ENCODE measurements at places on chromosomes 12 and 14.

- DNase-seq = no peak
Measured at GRCh38 chr12:106073179-106073578, 65.6 kb downstream of the NUAK1 start.

GRCh38 chr12:95549392-95550084, 1.7 kb downstream of the USP44 start:
- DNase-seq = no peak

DNA sequence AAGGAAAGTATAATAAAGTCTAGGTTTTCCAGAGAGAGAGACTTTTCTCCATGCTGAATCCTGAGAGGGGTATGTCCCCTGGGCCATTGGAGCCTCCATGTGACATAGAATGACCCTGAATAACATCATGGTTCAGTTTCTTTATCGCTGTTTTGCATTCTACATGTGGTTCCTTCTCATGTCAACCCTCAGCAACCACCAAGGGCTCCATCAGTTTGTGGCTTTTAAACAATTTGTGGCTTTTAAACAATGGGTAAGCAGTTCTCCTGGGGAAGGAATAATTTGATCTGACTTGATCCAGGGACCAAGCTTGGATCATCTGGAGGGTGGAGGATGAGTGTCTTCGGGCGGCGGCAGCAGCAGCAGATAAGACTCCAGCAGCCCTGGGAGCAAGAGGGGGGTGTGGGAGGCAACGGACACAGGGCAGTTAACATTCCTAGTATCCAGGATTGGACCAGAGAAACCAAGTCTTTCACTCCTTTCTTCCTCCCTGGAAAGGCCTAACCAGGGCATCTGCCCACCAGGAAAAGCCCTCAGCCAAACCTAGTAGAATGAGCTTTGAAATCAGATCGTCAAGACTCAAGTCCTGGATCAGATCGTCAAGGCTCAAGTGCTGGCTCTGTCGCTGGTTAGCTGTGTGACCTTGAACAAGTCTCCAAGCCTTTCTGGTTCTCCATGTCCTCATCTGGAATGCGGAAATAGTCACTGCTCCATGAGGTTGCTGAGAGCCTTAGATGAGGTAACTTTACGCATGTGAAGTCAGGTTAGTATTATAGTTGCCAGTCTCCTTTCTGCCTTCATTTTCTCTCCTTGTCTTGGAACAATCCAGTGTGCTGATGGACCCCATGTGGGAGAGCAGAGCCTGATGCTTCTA, 27.8 kb upstream of the FAM222A start:
- no peak for DNase-seq

GRCh38 chr12:117890644-117891043, 78.1 kb downstream of the KSR2 start:
- DNase-seq = no peak

DNA sequence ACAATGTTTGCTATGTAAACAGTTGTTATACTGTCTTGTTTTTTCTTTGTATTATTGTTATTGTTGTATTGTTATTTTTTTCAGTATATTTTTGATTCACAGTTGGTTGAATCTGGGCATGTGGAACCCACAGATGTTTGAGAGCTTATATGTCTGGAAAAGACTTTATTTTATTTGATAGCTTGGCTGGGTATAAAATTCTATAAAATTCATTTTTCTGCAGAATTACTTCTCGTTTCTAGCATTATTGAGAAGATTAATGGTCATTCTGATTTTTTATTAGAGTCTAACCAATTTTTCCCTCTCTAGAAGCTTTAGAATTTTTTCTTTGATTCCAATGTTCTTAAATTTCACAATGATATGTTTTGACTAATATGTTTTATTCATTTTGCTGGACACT, 188.6 kb downstream of the CRADD start:
- DNase-seq = no peak

DNA sequence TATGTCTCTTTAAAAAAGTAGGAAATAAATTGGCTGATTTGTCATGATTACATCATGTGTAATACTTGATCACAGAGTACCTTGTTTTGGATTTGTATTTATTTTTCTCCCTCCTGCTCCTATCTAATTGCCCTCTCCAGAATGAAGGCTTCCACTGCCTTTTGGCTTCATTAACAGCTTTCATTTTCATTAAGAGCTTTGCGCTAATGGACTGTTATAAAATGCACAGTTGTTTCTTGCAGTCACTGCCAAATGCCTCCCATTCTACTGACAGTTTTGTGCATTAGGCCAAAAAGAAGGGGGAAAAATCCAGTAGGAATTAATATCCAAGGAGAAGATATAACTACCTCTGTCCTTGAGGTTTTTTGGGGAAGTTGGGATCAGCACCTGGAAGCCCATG, 159.2 kb downstream of the NRXN3 start:
- DNase-seq = no peak

GRCh38 chr12:87107766-87108165, 851.6 kb upstream of the MGAT4C start:
- no peak for DNase-seq

- DNase-seq = peak; percentile 37
Measured at GRCh38 chr12:38904537-38905479, 583 bp downstream of the CPNE8 start.

DNA sequence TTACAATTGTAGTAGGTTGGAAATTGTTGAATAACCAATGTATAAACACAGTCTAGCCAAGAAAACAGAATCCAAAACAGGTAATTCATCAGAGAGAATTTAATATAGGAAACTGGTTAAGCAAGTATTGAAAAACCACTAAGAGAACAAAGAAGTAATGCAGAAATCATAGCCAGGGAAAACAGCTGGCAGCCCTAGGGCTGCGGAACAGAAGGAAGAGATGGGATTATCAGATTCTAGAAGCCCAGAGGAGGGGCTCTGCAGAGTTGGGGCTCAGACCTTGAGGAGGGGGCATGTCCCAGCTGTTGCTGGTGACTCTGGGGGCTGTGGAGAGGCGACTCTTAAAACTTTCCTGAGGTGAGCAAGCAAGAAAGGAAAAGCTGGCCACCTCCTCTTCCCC, 49.4 kb downstream of the CD9 start:
- DNase-seq = no peak

GRCh38 chr14:53553221-53553620, 400.1 kb upstream of the DDHD1 start:
- DNase-seq = no peak

- DNase-seq = no peak
Measured at GRCh38 chr12:123928274-123928865, 44.3 kb downstream of the CCDC92 start.

DNA sequence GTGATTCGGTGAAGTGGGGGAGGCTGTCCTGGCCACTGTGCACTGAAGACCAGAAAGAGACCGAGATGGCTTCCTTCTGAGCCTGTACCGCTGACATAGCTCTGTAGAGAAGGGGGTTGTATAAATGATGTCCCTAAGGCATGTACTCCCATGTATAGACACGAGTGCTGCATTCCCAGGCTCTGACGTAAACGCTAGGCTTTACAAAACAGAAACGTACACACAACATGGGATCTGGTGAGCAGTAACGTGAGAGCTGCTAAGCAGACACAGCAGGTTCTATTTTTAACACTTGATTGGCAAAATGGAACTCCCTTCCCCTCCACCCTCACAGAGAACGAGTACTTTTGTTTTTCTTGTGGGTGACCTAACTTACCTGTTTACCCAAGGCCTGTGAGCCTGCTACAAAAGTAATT, 35.9 kb downstream of the ACADS start:
- no peak for DNase-seq

GRCh38 chr12:88432531-88433490, 147.5 kb downstream of the KITLG start:
- no peak for DNase-seq

DNA sequence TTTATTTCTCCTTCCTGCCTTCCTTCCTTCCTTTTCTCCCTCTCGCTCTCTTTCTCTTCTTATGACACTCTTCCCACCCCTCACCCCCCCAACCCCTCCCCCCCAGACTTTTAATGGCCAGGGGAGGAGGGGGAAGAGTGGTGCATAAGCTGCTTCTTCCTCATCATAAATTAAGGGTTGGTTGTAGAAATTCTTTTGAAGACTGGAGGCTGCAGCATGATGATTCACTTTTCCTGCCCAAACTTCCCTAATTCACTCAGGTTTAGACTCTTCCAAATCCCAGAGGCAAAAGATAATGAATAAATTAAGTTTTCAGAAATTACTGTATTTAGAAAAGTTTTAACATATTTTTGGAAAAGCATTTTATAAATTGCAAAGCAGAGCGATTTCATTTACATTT, 58.2 kb downstream of the GRIP1 start:
- DNase-seq = no peak

DNA sequence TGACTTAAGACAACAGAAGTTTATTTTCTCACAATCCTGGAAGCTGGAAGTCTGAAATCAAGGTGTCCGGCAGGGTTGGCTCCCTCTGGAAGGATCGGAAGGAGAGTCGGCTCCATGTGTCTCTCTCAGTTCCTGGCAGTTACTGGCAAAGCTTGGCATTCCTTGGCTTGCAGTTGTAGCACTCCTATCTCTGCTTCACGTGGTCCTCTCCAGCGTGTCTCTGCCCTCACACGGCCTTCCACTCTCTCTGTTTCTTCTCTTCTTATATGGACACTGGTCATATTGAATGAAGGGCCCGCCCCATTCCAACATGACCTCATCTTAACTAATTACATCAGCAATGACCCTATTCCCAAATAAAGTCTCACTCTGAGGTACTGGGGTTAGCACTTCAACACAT, 60.1 kb upstream of the TUNAR start:
- DNase-seq = no peak

GRCh38 chr12:1741154-1741949, 50.5 kb downstream of the ADIPOR2 start:
- DNase-seq = no peak

DNA sequence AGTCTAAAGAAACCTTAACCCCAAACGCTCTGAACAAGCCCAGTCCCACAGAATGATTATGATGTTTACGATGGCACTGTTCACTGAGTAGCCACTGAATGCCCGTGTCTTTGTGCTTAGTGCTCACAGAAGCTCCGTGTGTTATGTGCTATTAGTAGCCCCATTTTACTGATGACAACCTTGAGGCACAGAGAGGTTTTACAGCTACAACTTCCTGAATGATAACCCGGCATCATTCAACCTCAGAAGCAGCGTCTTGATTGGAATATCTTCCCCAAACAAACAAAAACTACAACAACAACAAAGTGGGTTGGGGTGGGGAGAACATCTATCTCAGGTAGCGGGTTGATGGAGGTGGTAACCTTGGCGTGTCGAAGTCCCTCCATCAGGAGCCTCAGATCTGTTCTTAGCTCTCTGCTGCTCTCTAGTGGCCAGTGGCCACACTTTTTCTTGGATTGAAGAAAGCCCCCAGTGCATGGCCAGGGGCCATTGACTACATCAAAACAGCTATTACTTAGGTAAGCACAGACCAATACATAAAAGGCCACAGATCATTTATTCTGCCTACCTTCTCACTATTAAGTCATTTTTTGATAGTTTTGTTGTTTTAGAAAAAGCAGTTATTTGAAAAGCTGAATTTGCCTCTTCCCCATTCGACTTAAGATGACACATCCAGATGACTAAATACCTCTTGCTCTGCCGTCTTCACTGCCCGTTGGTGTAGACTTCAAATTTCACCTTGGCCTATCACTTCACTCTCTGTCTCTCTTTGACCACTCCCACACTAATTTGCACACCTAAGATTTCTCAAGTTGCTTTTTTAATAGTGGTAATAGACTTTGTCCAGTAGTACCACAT, 376.9 kb downstream of the GALC start:
- peak; percentile 28 for DNase-seq

DNA sequence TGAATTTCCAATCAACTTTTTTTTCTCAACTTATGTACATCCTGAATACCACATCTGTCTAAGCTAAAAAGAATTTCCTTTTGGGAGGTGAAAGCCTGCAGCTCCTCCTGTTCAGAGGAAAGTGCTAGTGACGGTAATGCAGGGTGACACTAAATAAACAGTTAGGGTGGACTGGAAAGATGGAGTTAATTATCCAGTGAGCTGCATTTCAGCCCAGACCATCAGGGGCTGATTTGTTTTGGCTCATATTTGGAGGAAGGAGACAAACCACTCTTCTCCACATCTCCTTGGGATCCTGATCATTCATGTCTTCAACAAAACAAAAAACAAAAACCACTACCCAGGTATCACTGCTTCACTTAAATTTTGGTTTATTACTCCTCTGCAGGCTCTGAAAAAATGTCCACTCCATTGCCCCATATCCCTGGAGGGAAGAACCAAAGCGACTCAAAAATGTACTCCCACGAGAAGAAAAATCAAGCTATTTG, 5.1 kb upstream of the SIX1 start:
- no peak for DNase-seq

GRCh38 chr12:119156401-119157044, 22.2 kb upstream of the HSPB8 start:
- DNase-seq = no peak

DNA sequence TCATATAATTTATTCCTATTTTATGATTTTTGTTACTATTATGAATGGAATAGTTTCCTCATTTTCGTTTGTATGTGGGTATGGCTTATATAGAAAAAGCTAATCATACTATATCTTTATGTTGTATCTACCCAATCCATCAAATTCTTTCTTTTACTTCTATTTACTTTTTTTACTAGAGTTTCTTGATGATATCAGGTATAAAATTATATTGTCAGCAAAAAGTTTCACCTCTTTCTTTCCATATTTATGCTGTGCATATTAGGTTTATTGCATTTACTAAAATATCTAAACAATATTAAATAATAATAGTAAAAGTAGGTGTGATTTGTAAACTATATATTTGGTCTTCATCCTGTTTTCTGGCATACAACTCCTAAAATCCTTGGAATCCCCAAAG, 146.7 kb upstream of the PLXNC1 start:
- no peak for DNase-seq

- no peak for DNase-seq
Measured at GRCh38 chr14:104108570-104109541, 23.4 kb downstream of the ASPG start.

DNA sequence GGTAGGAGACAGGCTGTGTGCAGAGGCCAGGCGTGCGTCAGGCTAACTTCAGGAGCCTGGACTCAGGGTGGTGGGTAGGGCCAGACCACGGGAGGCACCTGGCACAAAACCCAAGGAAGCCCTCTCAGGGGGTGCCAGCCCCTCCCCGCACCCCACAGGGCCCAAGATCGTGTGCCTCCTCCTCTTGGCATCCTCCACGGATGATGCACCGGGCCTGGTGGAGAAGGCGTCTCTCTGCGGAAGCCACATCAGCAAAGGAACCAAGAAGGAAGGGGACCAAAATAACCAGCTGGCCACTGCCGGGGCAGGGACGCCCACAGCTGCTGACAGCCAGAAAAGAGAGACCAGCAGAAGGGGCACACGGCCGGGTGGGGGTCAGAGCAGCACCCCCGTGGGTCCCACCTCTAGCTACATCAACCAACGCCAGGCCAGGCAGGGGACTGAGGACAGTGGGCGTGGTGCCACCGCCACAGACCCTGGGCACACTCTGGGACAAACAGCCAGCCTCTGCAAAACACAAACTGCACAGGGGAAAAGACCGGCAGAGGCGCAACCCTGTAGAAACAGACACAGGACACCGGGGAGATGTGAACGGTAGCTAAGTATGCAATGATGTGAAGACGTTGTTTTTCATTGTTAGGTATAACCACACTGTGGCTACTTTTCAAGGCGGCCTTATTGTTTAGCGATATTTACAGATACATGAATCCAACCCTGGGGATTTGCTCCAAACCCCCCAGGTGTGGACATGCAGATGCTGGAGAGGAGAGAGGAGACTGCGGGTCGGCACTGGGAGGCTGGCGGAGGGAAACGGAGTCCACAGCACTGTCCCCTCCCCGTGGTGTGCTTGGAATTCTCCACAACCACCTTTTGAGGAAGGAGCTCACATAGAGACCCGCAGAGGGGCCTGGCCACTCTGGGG, 26.1 kb upstream of the C14orf180 start:
- no peak for DNase-seq

Measured in activated T-cell treated with anti-CD3 and anti-CD28 coated beads for 48 hours (primary cell).